Thyroid gland (tissue), 4 donors: ENCODE measurements at places on chromosomes 16 and 17. TPM values are rescaled to one million over a fixed set of nuclear protein-coding genes. Genes with fewer than 3 reads are reported as not detected.

Gene CLEC3A
- not detected for total RNA-seq

GRCh38 chr16:1659031-1659430 lies 19.0 kb upstream of the JPT2 start:
- DNase-seq: no peak

Gene ZNF469
- total RNA-seq: 0.96 TPM

DNA sequence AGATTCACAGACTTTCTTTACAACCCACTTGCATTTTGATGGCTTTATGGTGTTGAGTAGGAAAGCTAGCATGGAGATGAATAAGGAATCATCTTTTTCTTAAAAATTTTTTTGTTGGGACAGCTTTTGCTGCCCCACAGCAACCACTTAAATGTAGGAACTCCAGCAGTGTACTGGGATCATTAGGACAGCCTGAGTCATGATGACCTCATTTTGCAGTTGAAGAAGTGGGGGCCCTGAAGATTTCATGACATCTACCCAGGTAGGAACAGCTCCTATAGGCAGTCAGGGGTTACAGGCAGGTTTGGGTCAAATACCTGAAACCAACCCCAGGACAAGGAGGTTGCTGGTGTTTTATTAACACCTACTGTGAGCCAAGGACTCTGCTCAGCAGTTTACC lies 2.1 kb downstream of the METTL22 start:
- no peak for DNase-seq

GRCh38 chr16:66440970-66441369 lies 13.9 kb downstream of the BEAN1 start:
- no peak for DNase-seq
